ENCODE measurements at places on chromosomes 7 and 10.
A peak's percentile ranks its signal among the peaks of the same experiment; 100 is the strongest.

DNA sequence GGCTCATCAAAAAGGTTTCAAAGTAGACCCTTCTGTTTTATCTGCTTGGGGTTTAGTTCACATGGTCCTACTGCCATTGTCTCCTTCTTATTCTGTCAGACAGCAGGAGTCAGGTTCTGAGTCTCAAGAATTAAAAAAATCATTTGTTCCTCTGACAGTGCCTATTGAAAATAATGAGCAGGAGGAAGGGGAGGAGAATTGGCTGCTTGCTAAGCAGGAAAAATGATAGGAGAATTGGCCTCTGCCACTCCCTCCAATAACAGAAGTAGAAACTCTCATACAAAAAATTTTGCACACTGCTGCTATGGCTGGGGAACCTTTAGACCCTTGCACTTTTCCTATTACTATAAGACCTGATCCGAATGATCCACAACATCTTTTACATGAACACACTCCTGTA, 35.7 kb downstream of the OR13A1 start:
- no peak for DNase-seq

- no peak for DNase-seq
These were observed 638 bp downstream of the METTL27 start for GRCh38 chr7:73841689-73842066.

DNA sequence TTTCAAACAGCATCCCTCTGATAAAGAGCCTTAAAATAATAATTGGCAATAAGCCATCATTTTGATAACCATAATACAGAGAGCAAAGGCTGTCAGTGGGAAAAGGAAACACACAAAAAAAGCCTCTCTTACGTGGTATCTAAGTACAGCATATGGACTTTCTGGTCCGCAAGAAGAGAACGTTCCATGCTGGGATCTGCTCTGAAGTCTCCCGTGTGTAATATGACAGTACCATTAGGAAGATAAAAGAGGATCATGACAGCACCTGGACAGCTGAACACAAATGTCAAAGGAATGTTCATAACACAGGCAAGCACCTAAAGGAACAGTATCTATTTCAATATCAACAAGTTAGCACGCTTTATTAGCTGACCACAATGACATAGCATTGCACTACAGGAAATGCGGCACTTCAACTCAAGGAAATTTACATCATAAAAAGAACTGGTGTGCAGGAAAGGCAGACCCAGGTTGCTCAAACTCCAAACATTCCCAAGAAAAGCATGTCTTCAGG, 9.9 kb downstream of the DCLRE1A start:
- DNase-seq, result no peak

- no peak for DNase-seq
These were observed 42.7 kb downstream of the PTPN12 start for GRCh38 chr7:77579797-77580196.

GRCh38 chr7:468681-469562, 50.7 kb downstream of the PDGFA start:
- no peak for DNase-seq

- DNase-seq, result no peak
These were observed 4.8 kb downstream of the ADRB1 start for GRCh38 chr10:114048472-114048871.

DNA sequence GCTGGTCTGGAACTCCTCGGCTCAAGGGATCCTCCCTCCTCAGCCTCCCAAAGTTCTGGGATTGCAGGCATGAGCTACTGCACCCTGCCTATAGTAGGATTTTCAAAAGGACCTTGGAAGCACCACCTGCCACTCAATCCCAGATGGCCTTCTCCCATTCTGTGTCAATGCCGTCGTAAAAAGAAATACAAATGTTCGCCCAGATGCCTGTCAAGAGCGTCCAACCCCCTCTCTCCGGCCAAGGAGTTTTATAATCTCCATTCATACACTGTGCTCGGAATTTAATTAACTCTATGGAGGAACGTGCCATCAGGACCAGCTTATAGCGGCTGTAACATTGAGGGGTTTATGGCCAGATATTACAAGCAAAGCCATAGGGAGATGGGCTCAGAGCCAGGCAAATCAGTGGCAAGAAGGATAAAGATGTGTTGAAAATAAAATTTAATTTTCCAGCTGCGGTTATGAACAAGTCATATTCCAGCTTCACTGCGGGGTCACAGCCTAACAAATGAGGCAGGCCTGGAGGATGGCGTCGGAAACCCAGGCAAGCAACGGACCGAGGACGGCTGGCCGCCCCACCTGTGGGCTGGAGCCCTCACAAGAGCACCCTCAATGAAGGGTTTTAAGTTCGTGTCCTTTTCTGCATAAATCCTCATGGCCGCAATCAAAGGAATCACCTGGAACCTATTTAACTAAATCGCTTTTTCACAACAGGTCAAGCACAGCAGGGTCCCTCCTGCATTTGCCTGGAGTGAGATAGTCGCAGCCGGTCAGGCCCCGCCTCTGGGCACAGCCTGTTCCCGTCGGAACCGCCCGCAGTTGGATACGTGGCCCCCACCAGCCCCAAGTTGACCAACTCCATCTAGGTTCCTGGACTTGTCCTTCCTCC, 374.5 kb upstream of the FOXK1 start:
- DNase-seq, result no peak

DNA sequence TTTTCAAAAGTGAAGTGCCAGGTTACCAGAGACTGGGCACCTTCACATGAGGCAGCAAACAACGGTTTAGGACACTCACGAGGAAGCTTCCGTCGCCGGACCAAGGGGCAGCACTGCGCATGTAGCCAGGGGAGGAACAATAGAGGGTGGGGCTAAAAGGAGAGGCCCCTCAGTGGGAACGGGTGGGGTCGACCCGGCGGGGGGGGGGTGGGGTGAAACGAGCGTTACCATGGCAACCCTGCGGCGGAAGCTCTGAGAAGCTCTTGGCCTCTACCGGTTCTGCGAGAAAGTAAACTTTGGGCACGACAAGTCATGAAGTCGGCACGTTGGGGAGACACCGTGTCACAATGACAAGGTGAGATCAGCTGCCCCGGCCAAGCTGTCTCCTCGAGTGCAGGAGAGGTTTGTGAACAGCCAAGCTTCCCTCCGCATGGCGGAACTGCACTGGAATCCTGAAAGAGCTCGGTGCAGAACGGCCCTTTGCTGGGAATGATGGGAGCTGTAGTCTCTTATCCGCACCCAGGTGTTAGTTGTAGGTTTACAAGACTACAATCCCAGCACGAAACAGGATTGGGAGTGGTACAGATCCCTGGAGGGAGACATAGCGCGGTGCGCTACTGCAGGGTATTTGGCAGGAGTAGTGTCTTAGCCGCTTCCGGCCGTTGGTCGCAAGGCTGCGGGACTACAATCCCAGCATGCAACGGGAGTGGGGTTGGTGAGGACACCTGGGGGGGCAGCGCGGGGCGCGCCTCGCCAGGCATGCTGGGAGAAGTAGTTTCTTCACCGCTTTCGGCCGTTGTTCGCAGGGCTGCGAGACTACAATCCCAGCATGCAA, 72.8 kb upstream of the ZNF722 start:
- DNase-seq, result peak; percentile 75

DNA sequence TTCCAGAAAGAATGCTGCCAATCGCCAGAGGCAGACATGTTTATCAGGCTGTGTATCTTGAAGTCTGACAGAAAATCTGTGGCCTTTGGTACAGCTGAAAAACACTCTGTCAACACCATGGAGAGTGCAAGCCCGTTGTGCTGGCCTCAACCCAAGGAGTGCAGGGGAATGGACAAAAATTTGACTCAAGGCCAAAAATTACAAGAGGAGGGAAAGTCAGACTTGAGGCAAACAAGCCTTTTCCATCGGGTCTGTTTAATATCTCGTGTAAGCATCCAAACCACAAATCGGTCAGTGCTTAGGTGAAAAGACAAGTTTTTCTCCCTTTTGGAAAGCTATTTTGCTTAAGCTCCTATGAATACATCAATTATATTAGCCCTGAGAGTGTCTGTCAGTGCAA, 305.3 kb upstream of the NFE2L3 start:
- no peak for DNase-seq

DNA sequence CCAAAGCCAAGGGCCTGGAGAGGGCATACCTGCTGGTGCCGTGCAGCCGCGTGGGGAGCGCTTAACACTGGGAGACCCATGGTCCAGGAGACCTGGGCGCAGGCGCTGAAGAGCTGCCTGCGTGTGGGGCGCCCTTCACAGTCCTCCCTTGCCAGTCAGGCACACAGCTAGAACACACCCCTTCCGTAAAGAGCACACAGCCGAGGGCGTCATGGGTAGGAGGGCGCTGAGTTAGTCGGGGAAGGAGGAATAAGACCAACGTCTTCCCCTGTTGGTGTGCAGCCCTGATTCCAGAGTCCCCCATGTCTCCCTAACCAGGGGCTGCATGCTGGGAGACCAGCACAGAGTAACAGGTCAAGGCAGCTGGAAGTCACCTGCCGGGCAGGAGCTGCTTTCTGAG, 273.9 kb downstream of the USP6NL start:
- DNase-seq, result no peak

- no peak for DNase-seq
These were observed 66.7 kb downstream of the TES start for GRCh38 chr7:116277070-116277469.

DNA sequence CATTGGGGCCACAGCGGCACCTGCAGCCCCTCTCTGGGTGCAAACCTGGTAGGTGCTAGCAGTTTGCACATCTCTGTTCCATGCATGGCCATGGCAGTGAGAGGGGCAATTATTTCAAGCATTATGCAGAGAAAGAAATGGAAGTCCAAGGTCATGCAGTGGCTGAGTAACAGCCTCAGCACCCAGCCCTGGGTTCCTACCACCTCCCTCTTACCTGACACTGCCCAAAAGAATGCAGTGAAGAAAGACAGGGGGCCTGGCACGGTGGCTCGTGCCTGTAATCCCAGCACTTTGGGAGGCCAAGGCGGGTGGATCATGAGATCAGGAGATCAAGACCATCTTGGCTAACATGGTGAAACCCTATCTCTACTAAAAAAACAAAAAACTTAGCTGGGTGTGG, 4.9 kb upstream of the CHST12 start:
- no peak for DNase-seq

- no peak for DNase-seq
These were observed 15.2 kb upstream of the ELFN1 start for GRCh38 chr7:1654738-1655475.

GRCh38 chr10:63930584-63930983, 409.4 kb downstream of the REEP3 start:
- no peak for DNase-seq

DNA sequence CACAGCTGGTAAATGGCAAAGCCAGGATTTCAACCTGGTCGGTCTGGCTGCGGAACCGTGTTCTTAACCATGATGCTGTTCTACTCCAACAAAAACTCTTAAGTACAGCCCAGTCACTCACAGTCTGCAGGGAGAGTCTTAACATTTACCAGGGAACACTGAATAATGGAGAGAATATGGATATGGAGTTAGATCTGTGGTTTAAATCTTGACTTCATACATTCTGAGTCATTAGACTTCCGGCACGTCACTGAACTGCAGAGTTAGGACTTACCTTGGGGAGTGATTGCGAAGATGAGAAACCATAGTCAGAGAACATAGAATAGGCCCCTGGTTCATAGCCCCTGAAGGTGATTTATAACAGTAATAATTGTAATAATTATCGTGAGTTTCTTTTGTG, 61.7 kb downstream of the ADRA2A start:
- no peak for DNase-seq

GRCh38 chr10:59505926-59506325, 143.6 kb upstream of the FAM13C start:
- DNase-seq, result no peak

- no peak for DNase-seq
These were observed 1.9 kb downstream of the TAS2R40 start for GRCh38 chr7:143223784-143224183.

DNA sequence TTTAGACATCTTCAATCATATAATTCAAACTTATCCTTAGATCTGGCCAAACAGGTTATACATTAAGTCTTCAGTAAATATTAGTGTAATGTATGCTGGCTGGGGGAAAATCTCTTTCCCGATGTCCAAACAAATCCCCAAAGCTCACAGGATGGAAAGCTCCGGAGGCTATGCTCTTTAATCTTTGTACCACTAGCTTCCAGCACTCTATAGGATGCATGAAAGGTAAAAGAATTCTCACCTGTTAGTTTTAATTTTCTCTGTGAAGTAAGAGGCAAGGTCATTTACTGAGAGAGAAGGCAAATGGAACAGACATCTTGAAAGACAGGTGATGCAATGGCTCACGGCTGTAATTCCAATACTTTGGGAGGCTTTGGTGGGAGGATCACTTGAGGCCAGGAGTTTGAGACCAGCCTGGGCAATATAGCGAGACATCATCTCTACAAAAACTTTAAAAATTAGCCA, 99.8 kb upstream of the KIF5B start:
- no peak for DNase-seq

- no peak for DNase-seq
These were observed 119.8 kb upstream of the LYZL2 start for GRCh38 chr10:30749385-30749784.

DNA sequence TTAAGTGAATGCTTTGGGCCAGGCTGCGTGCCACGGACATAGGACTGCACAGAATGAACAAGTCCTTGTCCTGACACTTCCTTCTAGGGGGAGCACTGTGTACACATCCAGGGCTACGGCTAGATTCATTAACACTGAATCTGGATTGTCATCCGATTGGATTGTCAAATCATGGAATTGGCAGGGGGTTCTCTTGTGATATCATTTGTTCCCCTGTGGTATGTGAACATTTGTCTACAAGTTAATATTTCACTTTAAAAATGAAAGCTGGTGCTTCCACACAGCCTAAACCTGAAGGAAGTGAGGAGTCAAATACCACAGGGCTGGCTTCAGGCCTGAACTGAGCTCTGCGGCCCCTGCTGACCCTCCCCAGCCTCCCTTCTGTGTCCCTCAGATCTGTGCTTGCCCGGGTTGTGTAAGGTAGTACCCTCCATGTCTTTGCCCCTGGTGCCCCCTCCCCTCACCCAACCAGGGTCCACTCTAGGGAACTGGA, 75.6 kb downstream of the SNX10 start:
- DNase-seq, result no peak

GRCh38 chr7:4733936-4734528, 41.4 kb upstream of the AP5Z1 start:
- DNase-seq, result no peak

DNA sequence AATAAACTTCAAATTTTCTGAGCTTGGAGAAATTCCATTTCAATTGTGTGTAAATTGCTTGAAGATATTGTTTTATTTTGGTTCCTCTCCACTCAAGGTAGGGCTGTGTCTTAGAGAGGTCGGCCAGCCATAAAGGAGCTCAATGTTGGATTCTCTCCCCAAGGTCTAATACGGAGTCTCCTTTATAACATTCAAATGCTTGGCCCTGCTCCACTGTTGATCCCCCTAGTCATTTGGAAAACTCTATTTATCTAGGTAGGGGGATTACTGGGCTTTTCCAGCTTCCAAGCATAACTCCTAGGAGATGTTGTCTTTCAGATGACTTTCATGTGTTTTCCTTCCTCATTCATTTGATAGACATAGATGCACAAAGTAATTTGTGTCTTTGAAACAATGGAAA, 170.9 kb downstream of the LRMDA start:
- no peak for DNase-seq

- no peak for DNase-seq
These were observed 354.4 kb upstream of the BMPER start for GRCh38 chr7:33550979-33551378.

- DNase-seq, result no peak
These were observed 32.6 kb downstream of the DDIT4 start for GRCh38 chr10:72306215-72306760.
